ENCODE measurements at places on chromosomes 5 and 9. TPM values are rescaled to one million over a fixed set of nuclear protein-coding genes. Genes with fewer than 3 reads are reported as not detected.

The IL7R gene
- total RNA-seq, result 117 TPM

The SHC3 gene
- total RNA-seq, result not detected

The IFNA2 gene
- total RNA-seq, result not detected

- H3K36me3 ChIP-seq, result no peaks in the 10 kb centered on the region
- H3K27me3 ChIP-seq, result no peaks in the 10 kb centered on the region
- H3K27ac ChIP-seq, result no peak overlapping the region
- no peak for DNase-seq
- no peaks in the 10 kb centered on the region for H3K4me1 ChIP-seq
Measured at GRCh38 chr5:4703931-4704458, 436.1 kb upstream of the ADAMTS16 start.

Data from activated naive CD8-positive, alpha-beta T cell treated with anti-CD3 and anti-CD28 coated beads for 36 hours (primary cell).